ENCODE measurements at places on chromosomes 1 and 21.

GRCh38 chr1:172653015-172653709, 5.7 kb upstream of the FASLG start:
- DNase-seq, result no peak

- no peak for DNase-seq
These were observed 69.6 kb downstream of the LHX4 start for GRCh38 chr1:180299479-180300221.

GRCh38 chr1:200524092-200524491, 96.5 kb downstream of the KIF14 start:
- no peak for DNase-seq

DNA sequence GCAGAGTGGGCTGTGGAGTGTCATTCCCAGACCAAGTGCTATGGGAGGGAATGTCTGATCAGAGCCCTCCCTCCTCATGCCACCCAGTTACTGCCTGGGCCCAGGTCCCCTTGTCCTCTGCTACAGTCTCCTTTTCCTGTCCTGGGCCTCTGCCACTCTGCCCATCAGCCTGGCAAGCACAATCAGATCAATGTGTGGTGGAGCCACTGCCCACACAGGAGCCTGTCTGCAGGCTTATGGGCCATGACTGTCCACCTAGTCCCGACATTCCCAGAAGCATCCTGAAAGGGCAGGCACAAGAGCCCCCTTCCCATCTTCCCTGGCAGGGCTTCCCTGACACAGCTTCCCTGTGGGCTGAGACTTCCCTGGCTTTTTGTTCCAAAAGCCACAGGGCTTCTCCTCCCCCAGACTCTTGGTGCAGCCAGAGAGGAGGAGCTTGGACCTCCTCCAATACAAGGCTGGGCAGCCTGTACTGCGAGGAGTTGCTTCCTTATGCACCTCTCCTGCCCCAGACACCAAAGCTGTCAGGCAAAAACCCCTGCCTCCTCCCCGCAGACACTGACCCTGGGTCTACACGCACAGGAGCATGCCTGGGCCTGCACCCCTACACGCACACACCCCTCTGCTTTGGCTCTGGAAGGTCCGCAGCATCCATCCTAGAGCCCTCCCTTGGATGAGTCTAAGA, 29.2 kb upstream of the CNTN2 start:
- DNase-seq, result no peak

DNA sequence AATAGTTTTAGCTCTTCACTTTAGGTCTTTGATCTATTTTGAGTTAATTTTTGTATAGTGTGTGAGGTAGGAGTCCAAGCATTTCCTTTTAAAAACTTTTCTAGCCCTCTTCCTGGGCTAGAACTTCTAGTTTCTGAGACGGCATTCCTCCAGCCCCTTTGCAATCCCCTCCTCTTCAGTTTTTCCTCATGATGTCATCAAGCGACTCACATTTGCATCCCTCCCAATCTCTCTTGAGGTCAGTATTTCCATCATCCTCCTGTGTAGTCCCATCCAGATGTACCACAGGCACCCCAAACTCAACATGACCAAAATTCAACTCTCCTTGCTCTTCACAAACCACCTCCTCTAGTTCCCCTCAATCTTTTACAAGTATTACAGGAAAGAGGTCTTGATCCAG, 10.7 kb downstream of the HMGN2 start:
- DNase-seq, result no peak

DNA sequence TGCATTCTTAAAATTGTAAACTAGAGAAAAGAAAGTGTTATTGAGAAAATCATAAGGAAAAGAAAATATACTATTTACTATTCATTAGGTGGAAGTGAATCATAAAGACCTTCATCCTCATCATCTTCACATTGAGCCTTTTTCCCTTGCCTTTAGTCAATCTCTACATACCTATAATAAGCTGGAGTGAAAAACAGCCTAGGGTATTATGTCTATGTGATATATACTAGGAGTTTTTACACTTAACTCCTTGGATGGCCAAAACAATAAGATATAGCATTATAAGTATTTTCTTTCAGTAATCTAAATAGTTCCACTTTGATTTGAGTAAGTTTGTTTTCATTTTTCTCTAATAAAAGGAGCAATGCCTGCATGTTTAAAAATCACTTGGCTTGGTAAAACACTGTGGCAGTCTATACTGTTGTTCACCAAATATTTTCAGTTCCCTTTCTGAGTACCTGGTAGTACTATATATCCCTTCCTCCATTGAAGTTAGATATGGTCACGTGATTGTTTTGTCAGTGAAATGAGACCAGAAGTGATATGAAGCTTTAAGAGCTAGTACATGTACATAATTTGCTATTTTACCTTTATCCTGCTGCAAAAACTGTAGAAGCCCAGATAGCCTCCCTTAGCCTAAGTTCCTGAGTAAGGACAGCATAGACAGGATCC, 78.3 kb downstream of the CLEC20A start:
- DNase-seq, result no peak

GRCh38 chr1:54284781-54285529, 85.0 kb downstream of the MRPL37 start:
- DNase-seq, result no peak

DNA sequence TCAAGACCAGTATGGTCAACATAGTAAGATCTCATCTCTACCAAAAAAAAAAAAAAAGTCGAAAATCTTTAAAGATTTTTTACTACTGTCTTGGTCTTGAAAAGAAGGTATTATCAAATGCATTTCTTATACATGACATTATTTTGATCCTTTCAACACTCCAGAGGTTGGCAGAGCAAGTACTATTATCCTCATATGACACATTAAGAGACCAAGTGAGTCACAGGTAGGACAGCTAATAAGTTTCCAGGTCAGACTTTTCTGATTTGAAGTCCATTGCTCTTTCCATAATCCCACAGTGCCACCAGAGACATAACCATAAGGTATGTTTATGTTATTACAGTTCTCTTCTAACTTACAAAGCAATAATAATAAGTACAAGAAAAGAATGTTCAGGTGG, 15.2 kb downstream of the DBT start:
- DNase-seq, result no peak

DNA sequence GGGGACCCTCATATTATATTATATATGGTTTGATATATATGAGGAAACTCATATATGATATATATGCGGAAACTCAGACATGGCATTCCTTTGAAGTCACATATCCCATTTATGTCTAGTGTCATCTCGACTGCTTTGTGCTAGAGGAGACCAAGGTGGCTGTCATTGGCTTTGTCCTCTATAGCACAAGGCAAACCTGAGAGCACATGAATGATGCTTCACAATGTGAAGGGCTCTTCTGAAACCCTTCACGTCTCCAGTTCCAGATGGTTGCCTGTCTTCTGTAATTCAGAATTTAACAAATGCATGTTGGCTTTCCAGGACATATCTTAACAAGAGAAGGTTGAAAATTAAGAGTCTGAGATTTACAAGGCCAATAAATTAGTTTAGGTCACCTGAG, 303.6 kb downstream of the BARHL2 start:
- no peak for DNase-seq

DNA sequence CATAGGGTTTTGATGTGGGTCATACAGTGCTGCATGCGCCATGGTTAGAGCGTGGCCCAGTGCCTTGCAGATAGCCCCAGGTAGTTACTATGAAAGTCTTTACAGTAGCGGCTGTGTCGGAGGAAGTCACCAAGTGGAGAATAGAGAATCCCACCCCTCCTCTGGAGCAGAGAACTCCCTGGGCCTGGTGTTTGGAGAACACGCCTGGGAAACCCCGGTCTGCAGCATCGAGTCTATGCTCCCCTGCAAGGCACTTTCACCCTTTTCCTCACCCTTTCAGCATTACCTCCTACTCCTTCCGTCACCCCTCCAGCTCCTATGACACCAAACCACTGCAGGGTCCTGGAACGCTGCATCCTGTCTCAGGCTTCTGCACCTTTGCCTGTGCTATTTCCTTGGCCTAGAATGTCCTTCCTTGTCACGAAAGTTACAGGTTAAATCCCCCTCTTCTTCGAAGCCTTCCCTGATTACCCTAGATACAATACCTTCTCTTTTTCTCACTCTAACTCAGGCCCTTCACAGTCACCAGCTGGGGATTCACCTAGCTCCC, 2.7 kb upstream of the SLC1A7 start:
- DNase-seq, result no peak

- DNase-seq, result no peak
These were observed 23.7 kb upstream of the COG2 start for GRCh38 chr1:230618537-230618936.

GRCh38 chr1:157007306-157007705, 38.2 kb downstream of the ARHGEF11 start:
- no peak for DNase-seq

DNA sequence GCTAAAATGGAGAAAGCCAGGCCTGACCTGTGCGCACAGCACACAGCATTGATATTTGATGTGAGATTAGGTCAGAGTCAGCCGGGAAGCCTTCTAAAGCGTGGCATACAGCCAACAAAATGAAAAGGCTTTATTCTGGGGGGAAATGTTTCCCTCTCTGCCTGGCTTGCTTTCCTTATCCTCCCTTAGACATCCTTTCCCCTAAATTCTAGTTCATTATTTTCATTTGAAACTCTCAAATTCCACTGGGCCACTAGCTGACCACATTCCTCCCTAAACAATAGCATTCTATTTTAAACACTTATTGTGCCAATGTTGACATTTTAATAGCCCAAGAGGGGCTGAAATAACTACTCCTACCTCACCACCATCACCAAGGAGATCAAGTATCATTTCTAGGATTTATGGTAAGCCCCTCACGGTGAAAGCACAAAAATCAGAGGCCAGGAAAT, 49.4 kb downstream of the LEPR start:
- no peak for DNase-seq

DNA sequence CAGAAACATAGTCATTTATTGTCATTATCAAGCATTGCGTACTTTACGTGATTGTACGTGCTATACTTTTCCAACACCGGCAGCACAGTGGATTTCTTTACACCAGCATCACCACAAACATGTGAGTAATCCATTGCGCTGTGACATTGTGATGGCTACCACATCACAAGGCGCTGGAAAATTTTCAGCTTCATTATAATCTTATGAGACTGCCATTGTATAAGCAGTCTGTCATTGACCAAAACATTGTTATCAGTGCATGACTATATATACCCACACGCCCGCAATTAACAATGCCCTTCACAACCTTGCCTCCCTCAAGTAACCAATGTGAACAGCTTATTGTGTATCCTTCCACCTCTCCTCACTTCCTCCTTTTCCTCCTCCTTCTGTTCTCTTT, 137.6 kb downstream of the ZZZ3 start:
- no peak for DNase-seq

- no peak for DNase-seq
These were observed 15.1 kb upstream of the PIGV start for GRCh38 chr1:26772687-26773086.

- DNase-seq, result no peak
These were observed 62.4 kb upstream of the FAM3B start for GRCh38 chr21:41254090-41254700.

DNA sequence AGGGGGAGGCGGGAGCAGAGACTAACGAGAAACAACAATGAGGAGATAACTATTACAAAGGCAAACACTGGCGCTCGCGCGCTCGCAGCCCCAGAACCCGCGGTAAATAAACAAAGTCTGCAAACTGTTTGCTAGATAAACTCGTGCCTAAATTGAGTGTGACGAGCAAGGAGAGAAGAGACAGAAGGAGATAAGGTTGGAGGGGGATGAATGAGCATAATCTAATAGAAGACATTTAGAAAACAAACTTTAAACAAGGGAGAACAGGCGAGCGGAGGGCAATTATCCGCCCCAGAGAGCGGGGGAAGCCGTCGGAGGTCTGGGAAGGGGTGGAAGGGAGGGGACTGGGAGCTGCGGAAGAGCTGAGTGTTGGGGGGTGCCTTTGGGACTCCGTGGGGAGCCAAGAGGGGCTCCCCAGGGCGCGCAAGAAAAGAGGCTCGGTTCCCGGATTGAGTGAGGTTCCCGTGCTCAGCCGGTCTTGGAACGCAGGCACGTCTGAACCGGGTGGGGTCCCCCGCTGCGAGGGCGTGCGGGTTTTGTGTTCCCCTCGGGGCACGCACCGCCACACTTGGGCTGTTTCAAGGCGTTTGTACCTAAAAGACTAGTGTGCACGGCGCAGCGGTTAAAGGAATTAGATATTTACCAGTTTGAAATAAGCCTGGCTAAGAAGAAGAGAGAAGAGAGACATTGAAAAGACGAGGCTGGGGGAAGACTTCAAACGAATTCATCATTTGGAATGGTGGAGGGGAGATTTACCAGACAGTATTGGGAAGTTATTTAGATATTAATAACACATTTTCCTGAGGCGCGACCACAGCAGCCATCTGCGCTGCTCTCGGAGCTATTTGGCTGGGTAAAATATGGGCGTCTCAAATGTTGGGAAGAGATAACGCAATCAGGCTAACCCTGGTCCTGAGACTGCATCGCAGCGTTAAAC, 10.6 kb downstream of the PAX7 start:
- no peak for DNase-seq

DNA sequence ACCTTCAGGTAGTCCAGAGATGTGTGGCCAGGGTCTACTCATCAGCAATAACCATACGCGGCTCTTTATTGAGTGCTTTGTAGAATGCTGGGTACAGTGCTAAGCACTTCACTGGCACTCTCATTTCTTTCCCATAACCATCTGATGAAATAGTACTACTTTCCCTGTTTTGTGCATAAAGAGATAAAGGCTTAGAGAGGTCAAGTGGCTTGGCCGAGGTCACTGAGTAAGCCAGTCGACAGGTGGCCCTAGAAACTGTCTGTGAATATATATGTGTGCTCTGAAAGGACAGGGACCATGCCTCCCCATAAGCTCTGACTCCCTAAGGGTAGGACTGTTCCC, 52.8 kb downstream of the NENF start:
- DNase-seq, result no peak

GRCh38 chr1:162916407-162916806, 55.4 kb upstream of the CCDC190 start:
- DNase-seq, result no peak

DNA sequence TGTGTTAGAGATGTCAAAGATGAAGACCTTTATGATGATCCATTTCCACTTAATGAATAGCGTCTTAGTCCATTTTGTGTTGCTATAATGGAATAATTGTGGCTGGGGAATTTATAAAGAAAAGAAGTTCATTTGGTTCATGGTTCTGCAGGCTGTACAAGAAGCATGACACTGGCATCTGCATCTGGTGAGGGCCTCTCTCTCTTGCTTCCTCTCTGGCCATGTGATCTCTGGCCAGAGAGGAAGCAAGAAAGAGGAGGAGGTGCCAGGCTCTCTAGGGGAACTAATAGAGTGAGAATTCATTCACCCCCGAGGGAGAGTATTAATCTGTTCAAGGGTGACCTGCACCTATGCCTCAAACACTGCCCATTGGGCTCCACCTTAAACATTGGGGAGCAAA, 242.8 kb downstream of the DISC1 start:
- DNase-seq, result no peak

GRCh38 chr1:233730380-233730779, 116.5 kb downstream of the KCNK1 start:
- no peak for DNase-seq

GRCh38 chr1:190067592-190067991, 410.1 kb downstream of the BRINP3 start:
- no peak for DNase-seq

DNA sequence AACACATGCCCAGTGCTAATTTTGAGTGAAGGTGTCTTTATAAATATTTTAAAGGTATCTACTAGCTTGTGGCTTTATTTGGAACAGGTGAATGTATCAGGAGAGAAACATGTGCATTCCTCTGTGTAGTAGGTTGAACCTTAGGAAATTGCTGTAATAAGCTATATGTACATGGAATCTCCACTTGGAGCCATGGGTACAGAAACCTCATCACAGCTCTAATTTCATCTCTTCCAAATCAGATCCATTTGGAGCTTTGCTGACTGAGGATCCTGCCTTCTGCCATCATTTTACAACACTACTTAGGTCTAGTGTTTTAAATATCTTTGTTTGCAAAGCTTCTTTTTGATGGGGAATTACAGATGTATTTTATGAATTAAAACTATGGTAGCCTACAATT, 2.1 kb downstream of the KCNK2 start:
- no peak for DNase-seq
